ENCODE measurements at places on chromosomes 1 and 21.

GRCh38 chr1:116290085-116290705 is 82.8 kb upstream of the ATP1A1 start:
- DNase-seq, result no peak

DNA sequence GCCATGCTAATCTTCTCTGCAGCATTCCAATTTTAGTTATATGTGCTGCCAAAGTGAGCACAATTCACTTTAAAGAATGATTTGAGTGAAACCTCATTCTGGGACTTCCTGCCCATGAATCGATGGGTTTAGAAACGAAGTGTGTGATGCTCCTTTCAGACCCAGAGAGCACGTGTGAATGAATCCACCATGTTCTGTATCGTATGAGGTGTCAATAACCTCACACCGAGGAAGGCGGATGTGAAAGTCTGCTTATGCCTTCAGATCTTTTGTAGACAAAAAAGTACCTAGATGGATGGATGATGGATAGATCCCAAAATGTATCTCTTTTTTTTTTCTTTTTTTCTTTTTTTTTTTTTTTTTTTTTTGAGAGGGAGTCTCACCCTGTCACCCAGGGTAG is 13.8 kb downstream of the UBASH3A start:
- no peak for DNase-seq

DNA sequence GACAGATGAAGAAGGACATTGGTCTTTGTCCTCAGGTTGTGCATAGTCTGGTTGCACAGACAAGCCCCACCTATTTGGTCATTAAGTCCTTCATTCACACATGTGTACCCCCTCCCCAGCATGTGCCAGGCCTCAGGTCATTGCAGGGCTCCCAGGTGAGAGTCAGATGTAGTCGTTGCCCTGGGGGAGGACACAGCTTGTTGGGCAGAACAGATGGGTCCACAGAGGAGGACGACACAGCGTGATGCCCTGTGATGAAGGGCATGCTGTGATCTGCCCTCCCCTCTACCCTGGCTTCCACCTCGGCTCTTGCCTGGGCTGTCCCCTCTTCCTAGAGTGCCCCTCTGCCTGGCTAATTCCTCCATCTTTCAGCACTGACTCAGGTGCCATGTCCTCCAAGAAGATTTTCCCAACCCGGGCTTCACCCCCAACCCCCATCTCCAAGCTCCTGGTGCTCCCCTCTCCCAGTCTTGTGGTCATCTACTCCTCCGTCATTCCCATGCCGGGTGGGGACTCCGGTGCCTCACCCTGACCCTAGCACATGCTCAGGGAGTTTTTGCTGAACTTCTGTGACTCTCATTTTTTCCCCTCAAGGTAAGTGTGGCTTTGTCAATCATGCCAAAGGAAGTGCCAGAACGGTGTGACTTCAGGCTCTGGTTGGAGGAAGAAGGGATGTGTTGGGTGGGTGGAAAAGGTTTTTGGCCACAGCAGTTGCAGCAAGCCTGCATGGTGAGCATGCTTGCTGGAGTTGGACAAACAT is 220.5 kb downstream of the FOXD2 start:
- no peak for DNase-seq

- DNase-seq, result no peak
Observed at GRCh38 chr1:18485227-18485626, 4.5 kb downstream of the KLHDC7A start.

GRCh38 chr21:33976082-33977016 is 60.7 kb upstream of the ATP5PO start:
- no peak for DNase-seq

- no peak for DNase-seq
Observed at GRCh38 chr1:8348777-8349472, 31.0 kb downstream of the SLC45A1 start.

- DNase-seq, result no peak
Observed at GRCh38 chr1:32353886-32354570, 8.3 kb downstream of the FAM229A start.
